MV-4-11 (cell line): ENCODE measurements at places on chromosomes 3 and 15.

GRCh38 chr15:36428102-36428845, 151.2 kb upstream of the CDIN1 start:
- DNase-seq: peak; percentile 18

GRCh38 chr3:102140116-102140515, 290.8 kb downstream of the NFKBIZ start:
- DNase-seq: no peak

DNA sequence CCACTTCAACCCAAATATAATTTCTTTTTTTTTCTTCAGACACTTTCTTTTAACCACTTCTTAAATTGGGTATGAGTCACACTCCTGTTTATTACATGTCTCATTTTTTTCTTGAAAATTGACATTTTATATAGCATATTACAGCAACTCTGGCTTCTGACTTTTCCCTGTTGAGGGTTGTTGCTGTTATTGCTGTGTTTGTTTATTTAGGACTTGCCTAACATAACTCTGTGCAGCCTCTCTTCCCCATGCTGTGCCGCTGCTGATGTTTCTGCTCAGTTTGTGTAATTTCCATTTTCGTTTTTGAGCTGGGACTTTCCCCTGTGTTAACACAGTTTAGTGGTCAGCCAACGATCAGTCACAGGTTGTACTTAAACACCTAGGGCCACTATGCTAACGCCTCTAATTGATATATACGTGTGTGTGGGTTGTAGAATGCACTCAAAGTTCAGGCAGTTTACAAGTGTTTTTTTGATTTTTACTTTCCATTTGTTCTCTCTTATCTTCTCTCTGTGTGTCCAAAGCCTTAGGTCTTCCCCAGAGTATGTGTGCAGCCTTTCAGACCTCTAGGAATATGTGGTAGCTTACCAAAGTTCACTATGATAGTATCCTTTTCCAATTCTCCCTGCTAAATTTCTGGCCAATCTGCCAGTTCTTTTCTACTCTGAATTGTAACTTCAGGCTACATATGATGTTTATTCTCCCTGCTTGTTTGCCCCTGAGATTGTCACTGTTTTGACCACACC, 337.2 kb downstream of the ZBTB20 start:
- no peak for DNase-seq

- DNase-seq: no peak
Observed at GRCh38 chr3:124935794-124936542, 1.4 kb upstream of the MUC13 start.

DNA sequence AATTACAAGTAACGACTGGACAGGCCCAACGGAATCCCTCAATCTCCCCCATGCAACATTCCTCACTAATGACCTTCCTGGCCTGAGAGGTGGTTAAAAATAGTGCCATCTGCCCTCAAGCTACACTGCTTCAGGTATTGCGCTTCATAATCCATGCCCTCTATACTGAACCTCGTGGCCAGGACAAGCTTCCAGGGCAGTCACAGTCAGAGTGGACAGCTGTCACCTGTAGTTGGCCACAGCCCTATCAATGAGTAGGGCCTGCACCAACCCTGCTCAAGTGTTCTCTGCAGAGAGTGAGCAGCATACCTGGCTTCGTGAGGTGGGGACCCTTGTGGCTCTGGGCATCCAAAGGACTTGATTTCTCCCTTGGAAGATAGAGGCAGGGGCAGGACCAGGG, 46.9 kb upstream of the SEMA4B start:
- DNase-seq: no peak

DNA sequence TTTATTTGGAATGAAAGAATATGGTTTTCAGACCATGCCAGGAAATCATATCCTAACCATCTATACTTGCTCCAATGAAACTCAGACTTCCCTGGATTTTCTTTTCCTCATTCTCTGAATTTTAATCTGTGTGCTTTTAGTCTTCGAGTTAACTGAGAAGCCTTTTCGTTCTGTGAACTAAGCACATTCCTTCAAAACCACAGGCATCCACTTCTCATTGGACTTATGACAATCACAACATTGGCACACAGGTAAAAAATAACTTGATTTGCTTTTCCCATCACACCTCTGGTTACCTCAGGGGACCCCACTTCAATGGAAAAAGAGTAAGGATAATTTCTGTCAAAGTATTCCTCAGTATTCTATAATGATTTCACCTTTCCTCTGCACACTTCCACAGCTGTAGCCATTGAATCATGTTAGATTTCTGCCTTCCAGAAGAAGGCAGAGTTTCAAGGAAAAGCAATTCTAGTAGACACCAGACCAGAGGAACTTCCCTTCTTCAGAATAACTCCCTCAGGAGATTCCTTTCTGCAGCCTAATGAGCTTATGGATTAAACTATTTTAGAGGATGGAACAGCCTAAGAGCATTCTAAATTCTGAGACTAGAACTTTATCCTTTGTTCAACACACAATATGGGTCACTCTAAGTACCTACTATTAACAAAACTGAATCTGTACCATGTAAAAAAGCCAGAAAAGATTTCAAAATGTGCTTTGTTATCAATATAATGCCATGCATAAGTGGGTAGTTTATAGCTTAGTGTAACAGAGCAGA, 15.9 kb downstream of the COMMD2 start:
- DNase-seq: no peak

- DNase-seq: peak; percentile 89
Observed at GRCh38 chr15:79004336-79004735, 59.5 kb upstream of the CTSH start.

GRCh38 chr3:23385327-23385726, 182.2 kb downstream of the UBE2E2 start:
- no peak for DNase-seq

DNA sequence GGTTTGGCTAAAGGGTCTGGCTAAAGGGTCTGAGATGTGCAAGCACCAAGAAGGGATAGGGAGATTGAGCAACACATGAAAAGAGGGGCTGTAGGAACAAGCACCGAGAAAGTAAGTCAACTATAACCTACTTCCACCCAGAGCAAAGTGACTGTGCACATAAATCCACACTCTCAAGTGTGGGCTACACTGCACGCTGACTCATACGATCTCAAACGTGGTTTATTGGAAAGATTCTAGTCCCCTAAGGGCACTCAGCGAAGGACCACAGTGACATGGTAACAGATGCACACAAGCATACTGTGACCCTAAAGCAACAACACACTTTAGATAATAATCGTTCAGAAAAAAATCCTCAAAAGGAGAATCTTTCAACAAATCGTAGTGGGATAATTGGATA, 48.0 kb downstream of the EHHADH start:
- no peak for DNase-seq

- DNase-seq: no peak
Observed at GRCh38 chr3:102074946-102075345, 225.6 kb downstream of the NFKBIZ start.

DNA sequence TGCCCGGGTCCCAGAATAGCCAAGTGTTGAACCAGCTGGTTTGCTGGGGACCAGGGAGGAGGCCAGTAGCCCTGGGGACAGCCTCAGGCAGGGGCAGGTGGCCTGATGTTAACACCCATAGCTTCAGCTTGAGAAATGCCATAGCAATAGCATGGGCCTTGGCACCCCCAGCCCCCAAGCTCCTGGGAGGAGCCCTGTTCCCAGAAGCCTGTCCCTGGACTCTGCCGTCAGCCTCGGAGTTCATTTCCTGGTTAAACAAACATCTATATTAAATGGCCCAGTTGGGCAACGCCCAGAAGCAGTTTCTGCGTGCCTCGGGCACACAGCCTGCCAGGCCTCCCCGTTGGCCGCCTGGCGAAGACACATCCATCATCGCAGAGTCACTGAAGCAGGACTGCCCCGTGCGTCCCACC, 58.2 kb downstream of the FGD5 start:
- DNase-seq: no peak

GRCh38 chr15:63439536-63440264, 58.1 kb upstream of the CA12 start:
- no peak for DNase-seq

GRCh38 chr15:55282284-55282833, 7.3 kb downstream of the RAB27A start:
- peak; percentile 89 for DNase-seq

DNA sequence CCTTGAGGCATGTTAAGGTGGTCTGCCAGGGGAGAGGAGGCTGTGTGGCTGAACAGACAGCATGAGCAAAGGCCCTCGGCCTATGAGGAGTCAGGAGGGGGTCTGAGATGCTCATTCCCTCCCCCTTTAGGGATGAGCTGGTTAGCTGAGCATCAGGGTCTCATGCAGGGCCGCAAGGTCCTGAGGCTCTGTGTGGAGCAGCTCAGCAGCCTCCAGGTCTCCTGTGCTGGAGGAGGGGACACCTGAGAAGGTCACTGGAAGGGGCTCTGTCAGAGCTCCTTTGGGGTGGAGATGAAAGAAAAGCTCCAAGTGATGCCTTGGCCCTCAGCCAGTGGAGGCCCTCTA, 67.1 kb downstream of the RASGRF1 start:
- no peak for DNase-seq

- no peak for DNase-seq
Observed at GRCh38 chr3:190360228-190360627, 27.7 kb upstream of the CLDN16 start.

DNA sequence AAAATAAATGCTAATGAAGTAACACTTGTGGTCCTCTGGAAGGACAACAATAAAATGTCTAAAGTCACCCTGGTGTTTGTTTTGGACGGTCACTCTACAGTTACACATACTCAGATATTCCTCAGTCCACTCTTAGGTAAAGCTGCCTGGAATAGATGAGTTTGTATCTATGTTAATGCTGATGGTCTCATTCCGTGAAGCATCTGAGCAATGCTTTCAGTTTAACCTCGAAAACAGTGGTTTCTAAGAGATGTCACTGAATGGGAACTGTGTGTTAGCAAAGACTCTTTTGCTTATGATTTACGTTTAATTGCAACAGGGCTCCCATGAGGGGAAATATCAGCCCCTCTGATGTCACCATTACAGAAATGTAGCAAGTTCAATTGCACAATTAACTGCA, 49.1 kb downstream of the FBN1 start:
- DNase-seq: peak; percentile 60

- peak; percentile 32 for DNase-seq
Observed at GRCh38 chr3:37236024-37236423, 61.6 kb upstream of the LRRFIP2 start.

- DNase-seq: no peak
Observed at GRCh38 chr3:181716966-181717365, 5.2 kb downstream of the SOX2 start.

DNA sequence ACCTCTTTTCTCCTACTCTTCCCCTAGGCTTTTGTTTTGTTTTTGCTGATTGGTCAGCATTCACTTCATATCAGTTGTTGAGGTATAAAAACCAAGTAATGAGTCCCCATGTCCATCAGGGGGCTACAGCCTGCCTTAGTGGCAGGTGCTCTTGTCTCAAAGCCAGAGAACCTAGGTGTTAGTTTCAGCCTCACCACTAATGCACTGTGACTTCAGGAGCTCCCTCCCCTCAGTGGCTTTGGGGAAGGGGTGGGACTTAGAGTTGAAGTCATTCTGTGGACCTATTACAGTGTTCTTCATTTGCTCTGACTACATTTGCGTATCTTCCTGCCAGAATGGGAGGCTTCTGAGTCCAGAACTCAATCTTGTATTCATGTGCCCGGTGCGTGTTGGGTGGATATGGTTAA, 41.6 kb downstream of the NR2C2 start:
- DNase-seq: no peak

GRCh38 chr3:134885877-134886621, 91.0 kb downstream of the EPHB1 start:
- no peak for DNase-seq

- DNase-seq: no peak
Observed at GRCh38 chr3:24604215-24604614, 109.6 kb upstream of the THRB start.

DNA sequence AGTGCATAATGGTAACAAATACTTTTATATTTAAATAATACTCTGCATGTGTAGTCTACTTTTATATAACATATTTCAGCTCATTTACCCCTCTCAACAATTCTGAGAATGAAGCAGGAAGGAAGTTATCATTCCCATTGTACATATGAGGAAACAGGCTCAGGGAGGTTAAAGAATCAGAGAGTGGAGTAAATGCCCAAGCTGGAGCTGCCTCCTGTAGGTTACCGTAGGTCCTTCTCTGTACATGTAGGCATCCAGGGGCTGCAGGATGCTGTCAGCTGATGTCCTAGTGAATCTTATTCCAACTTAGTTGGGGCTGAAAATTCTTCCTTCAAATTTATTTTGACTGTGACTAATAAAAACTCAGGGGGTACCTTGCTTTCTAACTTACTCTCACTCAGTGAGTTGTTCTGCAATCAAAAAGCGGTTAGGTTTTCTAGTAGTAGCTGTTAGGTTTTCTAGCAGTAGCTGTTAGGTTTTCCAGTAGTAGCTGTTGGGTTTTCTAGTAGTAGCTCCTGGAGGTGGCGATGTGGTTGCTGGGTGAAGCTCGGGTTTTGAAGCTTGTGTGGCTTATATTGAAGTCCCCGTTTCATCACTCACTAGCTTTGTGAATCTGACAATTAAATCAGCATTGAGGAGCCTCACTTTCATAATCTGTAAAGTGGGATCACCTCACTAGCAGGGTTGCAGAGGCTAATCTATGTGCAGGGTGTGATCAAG, 357.0 kb downstream of the NR2F2 start:
- peak; percentile 19 for DNase-seq

- DNase-seq: peak; percentile 22
Observed at GRCh38 chr3:72343078-72343477, 505.2 kb downstream of the SHQ1 start.

DNA sequence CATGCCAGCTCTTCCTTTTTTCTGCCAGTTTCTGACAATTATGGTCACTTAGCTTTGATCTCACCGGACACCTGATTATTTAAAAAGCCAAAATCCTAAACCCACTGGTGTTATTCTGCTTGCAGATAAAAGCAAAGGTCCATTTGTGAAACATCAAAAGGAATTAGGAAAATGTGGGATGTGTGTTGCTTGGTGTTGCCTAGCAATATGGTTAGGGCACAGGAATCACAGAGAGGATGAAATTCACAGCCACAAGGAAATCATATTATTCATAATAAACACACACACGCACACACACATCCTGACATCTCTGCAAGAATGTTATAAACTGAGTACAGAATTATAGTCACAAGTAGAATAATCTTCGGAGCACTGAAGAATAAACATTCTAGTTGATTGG, 89.3 kb upstream of the BHLHE40 start:
- no peak for DNase-seq

- DNase-seq: no peak
Observed at GRCh38 chr15:28178290-28178689, 79.2 kb upstream of the OCA2 start.
